Stimulated activated CD4-positive, alpha-beta T cell treated with anti-CD3 and anti-CD28 coated beads, Interleukin-15, amount 100 ng/mL, for 1 hour (primary cell): ENCODE measurements at places on chromosomes 2 and 18.

DNA sequence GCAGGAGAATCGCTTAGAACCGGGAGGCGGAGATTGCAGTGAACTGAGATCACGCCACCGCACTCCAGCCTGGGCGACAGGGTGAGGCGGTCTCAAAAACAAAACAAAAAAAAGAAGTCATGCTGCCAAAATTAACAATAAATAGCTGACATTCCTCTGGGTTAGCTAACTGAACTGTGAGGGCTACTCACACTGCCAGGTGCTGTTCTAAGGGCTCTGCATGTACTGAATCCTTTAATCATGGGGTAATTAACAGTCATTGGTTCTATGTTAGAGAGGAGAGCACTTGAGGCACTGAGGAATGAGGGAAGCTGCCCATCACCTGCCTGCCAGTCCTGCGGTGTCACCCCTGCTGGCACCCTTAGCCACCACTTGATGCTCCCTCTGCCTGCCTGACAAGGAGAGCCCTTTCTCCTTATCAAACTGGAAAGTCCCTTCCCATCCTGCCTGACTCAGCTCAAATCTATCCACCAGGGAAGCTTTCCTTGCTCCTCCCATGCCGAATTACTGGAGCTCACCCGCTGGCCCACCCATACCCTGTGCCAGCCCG lies 73.0 kb upstream of the RIOK3 start:
- no peak for DNase-seq

GRCh38 chr18:50310080-50310479 lies 22.6 kb upstream of the CXXC1 start:
- no peak for DNase-seq

- no peak for DNase-seq
Observed at GRCh38 chr2:43098539-43098938, 127.9 kb downstream of the ZFP36L2 start.

GRCh38 chr2:166067229-166067628 lies 60.6 kb downstream of the SCN1A start:
- DNase-seq: no peak

GRCh38 chr2:238774071-238774470 lies 73.8 kb upstream of the TWIST2 start:
- DNase-seq: no peak

DNA sequence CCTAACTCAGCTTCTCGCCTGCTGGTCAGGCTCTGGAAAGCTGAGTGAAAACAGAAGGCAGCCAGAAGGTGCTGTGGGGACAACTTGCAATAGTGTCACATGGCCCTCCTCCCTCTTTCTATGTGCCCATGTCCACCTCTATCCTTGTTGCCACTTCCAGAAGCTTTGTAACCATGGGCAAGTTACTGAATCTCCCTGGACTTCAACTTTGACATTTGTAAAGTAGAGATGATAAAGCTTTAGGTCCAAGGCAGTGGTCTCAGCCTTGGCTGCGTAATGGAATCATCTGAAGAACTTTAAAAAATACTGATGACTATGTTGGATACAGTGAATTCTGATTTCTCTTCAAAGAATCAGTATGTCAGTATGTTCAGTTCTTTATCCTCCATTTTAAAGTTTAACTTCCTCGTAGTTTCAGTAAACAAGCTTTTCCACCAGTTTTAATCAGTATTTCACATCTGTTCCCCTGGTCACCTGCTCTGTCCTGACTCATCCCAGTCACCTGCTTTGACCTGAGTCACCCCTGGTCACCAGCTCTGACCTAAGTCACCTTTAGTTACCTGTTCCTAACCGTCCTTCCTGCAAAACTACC lies 245.2 kb upstream of the STON1 start:
- DNase-seq: no peak
